ENCODE measurements at places on chromosomes 6 and 20.

DNA sequence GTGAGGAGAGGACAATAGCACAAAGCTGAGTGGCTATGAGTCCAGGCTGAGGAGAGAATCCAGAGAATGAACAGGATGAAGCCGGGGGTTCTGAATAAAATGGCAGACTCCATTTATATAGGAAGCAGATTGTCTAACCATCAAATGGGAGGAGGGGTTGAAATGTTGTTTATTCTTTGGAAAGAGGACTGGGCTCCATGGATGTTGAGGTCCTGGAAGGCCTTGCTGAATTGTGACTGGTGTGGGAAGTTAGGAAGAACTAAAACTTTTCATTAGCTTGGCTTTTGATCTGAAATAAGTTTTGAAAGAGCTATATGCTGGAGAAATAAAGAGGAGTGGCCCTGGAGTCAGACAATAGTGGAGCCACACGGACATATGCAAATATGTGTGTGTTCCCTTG is 647.8 kb downstream of the RNF144B start:
- DNase-seq, result no peak

- no peak for DNase-seq
Observed at GRCh38 chr6:158011980-158012566, 30.4 kb downstream of the SYNJ2 start.

- DNase-seq, result no peak
Observed at GRCh38 chr6:71375676-71376075, 87.1 kb downstream of the OGFRL1 start.

GRCh38 chr6:144217264-144217663 is 66.9 kb downstream of the STX11 start:
- DNase-seq, result no peak

- peak; percentile 66 for DNase-seq
Observed at GRCh38 chr6:28225056-28225834, at the start of gene ZSCAN9. ZSCAN9 (plus strand) TSS chr6:28225275; CDS start chr6:28227085, 1,810 bp downstream.

DNA sequence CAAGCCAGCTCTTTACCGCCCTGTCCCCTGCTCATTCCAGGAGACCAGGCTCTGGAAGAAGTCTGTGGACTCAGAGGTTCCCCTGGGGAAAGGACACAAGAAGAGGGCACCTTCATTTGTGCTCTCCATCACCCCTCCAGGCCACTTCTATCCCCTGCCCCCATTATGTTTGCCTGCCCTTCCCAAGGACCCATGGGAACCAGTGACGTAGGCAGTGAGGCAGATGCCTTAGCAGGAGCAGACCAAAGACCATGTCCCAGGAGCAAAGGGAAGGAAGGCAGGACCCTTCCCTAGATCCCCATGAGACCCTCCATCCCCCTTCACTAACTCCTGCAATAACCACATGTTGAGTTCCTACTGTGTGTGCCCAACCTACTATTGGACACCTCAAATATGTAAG is 94.4 kb downstream of the MDGA1 start:
- DNase-seq, result no peak

- peak; percentile 28 for DNase-seq
Observed at GRCh38 chr6:157020398-157020797, 243.2 kb downstream of the ARID1B start.

GRCh38 chr6:138499303-138500018 is at the start of gene NHSL1:
NHSL1 (minus strand) TSS chr6:138499494; CDS start chr6:138499290, 204 bp downstream.
- no peak for DNase-seq

GRCh38 chr6:45420083-45420908 is 42.6 kb upstream of the SUPT3H start:
- DNase-seq, result peak; percentile 76

GRCh38 chr6:131290955-131291354 is 155.7 kb downstream of the AKAP7 start:
- no peak for DNase-seq

DNA sequence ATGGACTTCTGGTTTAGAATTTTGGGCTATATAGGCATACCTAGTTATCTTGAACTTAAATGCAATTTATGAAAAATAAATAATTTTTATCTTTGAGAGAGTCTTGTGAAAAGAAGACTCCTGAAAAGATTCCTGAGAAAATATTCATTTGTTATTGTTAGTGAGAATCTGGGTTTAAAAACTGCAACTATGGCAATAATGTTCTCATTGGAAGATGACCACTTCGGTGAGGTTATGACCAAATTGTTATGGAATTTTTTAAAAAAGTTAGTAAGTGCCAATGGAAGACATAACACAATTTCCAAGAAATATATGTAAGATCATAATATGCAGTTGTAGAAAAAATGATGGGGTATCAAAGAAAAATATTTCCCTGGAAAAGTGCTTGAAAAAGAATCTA is 46.3 kb downstream of the GRIK2 start:
- DNase-seq, result no peak

- no peak for DNase-seq
Observed at GRCh38 chr20:52926505-52926904, 45.7 kb upstream of the TSHZ2 start.

DNA sequence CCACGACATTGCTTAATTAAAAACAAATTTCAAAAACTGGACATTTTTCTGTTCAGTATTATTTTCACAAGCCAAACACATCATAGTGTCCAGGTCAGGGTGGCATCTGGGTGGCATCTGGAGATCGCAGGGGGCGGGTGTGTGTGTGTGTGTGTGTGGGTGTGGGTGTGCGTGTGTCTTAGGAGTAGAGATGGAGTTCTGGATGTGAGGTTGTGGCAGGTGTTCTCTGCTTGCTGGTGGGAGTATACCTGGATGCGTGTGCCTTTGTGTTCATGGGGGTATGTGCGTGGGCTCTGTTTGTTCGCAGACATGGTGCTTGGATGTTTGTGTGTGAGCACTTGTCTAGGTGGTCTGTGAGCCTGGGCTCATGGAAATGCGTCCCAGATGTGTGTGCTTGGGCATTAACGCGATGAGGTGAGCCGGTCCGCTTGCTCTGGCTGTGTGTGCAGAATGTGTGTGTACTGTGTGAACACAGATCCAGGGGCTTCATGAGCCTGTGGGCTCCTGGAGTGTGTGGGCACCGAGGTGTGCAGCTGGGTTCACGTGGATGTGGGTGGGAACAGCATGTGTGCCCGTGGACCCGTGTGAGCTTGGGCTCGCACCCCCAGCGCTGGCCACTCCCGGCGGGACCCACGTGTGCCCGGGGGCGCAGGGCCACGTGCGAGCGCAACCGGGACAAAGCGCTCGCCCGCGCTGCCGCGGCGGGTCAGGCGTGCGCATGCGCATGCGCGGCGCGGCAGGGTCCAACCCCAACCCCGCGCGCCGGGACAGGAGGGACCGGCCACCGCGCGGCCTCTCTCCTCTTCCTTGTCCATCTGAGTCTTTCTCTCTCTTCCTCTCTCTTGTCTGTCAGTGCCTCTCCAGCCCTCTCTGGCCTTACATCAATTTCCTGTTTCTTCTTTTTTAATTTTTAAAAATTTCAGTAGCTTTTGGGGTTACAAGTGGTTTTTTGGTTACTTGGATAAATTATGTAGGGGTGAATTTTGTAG is 60.4 kb downstream of the SRC start:
- peak; percentile 59 for DNase-seq

GRCh38 chr6:74356391-74356790 is 660.4 kb downstream of the CD109 start:
- no peak for DNase-seq

GRCh38 chr6:46061497-46061896 is 45.8 kb upstream of the CLIC5 start:
- DNase-seq, result no peak

DNA sequence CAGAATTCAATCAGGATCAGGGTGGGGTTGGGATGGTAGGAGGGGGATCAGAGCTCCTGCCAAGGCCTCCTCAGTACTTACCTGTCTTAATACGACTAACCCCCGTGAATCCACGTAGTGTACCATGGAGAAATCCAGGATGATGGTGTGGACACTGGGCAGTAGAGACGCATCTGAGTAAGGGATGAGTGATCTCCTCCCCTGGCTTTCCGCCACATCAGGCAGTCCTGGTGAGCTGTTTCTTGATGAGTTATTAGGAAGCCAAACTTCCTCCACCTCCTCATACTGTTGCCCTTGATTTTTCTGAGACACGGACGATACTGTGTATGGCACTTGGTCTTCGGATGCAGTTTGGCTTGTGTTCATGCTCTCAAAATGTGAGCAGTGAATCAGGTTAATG is 34.2 kb upstream of the SRPK1 start:
- no peak for DNase-seq

- DNase-seq, result peak; percentile 19
Observed at GRCh38 chr6:71886184-71887005, at the start of gene RIMS1. RIMS1 (plus strand) TSS chr6:71886550; CDS start chr6:71887024, 474 bp downstream.

- no peak for DNase-seq
Observed at GRCh38 chr6:11273406-11274065, 41.1 kb upstream of the NEDD9 start.

GRCh38 chr20:8242827-8243724 is 111.0 kb downstream of the PLCB1 start:
- no peak for DNase-seq

DNA sequence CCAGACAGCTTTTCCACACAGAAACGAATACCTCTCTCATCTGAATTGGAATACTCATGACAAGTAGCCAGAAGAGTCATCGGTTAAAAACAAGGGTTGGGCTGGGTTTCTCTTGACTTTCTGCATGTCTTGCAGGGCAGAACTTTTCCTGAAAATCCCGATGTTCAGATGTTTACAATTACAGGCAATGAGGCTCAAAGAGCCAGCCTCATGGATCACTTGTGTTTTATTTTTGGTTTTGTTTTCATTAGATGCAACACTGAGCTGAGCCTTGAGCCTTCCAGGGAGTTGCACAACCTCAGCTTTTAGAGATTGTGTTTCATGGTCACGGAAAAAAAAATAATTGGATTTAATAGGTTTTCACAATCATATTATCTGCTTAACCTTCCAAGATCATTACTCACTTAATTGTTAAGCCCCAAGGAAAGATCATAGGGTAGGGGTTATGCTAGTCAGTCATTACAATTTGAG is 288.1 kb upstream of the PRDM1 start:
- no peak for DNase-seq

GRCh38 chr6:32763421-32763820 is at the start of gene HLA-DQB2:
HLA-DQB2 (minus strand) TSS chr6:32763532; CDS start chr6:32763470, 62 bp downstream.
- DNase-seq, result peak; percentile 6

DNA sequence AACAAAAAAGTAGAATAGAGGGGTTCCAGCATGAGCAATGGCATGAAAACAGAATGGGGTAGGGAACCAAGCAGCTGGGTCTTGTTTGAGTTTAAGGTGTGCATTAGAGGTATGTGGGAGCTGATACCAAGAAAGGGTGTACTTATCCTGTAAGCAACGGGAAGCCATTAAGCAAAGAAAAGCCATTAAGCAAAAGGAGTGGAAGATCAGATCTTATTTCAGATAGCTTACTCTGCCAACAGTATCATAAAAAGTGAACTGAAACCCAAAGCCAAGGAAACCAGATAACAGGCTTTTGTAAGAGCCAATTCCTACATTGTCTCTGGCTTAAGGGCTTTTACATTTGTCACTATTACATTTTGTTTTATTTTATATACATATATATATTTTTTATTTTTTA is 21.3 kb upstream of the BEND6 start:
- DNase-seq, result no peak

All from activated CD4-positive, alpha-beta T cell treated with anti-CD3 and anti-CD28 coated beads, Interleukin-2, Interleukin-6, amounts not matched to agents 100 ng/mL and 50 ng/mL, durations not matched to agents 16 hours and 8 hours (primary cell).